Amniotic stem cell (primary cell): ENCODE measurements at places on chromosomes 5 and 9.

DNA sequence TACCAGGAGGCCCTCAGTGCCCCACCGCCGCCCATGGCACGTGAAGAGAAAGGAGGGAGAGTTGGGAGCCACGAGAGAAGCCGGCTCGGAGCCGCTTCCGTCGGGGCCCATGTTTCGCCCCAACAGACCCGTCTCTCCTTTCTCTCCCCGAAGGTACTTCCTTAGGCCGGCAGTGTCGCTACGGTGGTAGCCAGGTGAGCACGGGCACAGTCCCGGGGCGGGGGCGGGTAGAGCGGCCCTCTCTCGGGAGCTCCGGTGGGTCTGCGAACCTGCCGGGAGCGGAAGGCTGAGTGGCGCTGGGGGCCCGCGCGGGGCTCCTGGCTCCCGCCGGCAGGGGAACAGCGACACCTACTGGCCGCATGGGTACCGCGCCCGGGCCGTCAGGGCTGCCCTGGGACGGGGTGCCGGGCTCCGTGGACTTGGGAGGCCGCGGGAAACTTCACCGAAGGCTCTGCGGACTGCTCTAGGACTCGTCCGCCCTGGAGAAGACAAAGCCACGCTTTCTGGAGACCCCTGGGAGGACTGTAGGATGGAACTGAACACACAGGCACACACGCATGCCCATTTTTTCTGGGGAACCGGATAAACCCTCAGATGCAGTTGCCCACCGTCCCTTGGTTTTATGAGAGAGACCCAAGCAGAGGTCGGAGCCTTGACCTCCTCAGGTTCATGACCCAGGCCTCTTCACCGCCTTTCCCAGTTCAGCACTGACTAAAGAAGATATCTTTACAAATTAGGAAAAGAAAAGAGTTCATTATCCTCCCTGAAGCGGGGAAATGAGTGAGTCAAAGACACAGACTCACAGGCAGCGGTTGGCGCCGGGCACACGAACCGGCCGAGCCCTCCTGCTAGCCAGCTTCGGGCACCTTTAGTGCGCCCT, 202.5 kb downstream of the MEF2C start:
- no peak for DNase-seq

GRCh38 chr9:91334053-91334452, 27.7 kb downstream of the AUH start:
- no peak for DNase-seq

- DNase-seq: no peak
These were observed 4.3 kb downstream of the MCTP1 start for GRCh38 chr5:95280401-95281095.

DNA sequence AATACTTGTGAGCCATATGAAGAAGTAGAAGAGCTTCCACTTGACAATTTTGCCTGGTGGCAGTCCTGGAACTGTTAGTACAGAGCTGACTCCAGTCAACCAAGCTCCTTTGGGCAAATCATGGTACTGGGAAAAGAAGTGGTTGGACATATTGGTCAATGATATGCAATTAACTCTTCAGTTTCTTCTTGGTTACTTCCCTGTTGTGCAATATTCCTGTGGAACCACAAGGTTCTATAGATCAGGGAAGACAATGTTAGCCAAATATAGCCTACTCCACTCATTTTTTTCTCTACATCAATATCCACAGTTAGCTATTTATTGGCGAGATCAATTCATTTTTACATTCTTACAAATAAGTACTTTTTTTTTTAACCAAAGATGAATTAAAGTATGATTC, 14.4 kb upstream of the GDA start:
- DNase-seq: no peak

DNA sequence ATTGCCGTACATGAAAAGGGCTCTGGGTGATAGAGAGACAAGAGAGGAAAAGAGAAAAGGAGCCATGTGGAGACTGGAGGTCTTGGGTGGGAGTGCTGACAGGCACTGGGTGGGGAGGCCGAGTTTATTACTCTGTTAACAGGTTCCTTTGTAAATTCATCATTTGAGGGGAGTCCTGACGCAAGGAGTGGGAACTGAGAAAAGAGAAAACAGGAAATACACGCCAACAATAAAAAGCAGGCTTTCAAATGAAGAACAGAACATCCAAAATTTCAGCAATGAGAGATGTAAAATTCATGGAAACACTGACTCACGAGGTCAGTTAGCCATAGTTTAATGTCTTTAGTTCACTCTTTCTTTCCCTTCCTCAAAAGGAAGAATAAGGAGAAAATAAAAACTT, 342.8 kb downstream of the TMEM167A start:
- no peak for DNase-seq

- DNase-seq: no peak
These were observed 33.7 kb downstream of the USP20 start for GRCh38 chr9:129868872-129869486.

- no peak for DNase-seq
These were observed 334.0 kb upstream of the PTPRD start for GRCh38 chr9:10946676-10947410.

DNA sequence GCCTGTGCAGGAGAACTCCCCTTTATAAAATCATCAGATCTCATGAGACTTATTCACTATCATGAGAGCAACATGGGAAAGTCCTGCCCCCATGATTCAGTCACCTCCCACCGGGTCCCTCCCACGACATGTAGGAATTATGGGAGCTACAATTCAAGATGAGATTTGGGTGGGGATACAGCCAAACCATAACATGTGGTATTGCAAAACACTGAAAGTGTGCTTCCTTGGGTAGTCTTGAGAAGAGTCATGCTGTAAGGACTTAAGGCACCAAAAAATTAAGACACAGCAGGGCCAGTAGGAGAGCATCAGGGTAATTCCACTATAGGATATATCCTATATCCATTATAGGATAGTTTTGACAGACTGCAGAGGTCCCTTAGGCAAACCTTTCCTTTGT, 29.4 kb upstream of the GDNF start:
- DNase-seq: no peak

- DNase-seq: no peak
These were observed 371.8 kb upstream of the PTGER4 start for GRCh38 chr5:40307920-40308319.

GRCh38 chr5:104347119-104347708, 784.6 kb upstream of the NUDT12 start:
- no peak for DNase-seq

DNA sequence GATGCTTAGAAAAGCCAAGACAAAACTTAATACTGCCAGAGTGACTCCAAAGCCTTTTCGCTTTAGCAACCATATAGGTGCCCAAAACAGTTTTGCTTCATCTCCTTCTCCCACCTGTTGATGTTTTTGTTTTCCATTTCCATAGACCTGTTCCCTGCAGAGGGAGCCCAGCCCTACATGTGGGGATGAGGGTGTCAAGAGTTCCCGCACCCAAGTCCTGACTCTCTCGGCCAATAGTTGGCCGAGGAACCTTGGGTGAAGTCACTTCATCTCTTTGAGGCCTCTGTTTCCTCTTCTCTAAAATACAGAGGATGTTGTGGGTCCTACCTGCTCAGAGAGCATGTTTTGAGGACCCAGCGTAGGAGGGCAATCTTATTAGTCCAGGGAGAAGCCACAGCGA, 38.5 kb upstream of the LCP2 start:
- no peak for DNase-seq

GRCh38 chr9:18396102-18396728, 77.7 kb upstream of the ADAMTSL1 start:
- DNase-seq: no peak

DNA sequence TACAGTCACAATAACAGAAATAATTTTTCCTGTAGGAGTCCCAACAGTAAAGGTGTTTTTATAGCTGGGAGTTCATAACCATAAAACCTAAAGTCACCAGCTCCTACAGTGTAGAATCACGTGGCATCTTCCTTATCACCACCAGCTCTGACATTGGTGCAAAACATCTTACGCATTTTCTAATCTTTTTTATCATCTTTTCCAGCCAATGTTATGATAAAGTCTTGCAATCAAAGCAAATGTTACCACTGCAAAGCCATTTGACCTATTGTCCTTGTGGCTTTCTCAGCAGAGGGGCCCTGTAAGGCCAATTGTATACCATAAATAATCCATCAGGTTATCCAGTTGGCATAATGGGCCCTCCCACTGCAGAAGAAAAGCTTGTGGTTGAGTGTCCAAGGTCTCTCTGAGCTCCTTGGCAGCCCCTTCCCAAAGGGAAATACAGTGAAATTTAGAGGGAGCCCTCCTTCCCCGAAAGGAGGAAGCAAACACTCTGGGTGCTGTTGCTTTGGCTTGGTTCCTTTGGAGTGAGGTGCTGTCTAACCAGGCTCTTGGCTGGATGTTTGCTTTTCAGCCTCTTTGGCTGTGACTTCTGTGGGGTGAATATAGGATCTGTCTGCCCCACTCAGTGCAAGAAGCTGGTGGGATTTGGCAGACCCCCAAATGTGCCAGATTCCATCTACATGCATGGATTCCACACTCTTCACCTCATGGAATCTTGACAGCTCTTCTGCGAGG, 29.3 kb upstream of the CPEB4 start:
- DNase-seq: no peak

- DNase-seq: no peak
These were observed 75.8 kb upstream of the PCAT7 start for GRCh38 chr9:94478755-94479730.

GRCh38 chr9:96150324-96151227, 151.4 kb downstream of the HSD17B3 start:
- DNase-seq: no peak

DNA sequence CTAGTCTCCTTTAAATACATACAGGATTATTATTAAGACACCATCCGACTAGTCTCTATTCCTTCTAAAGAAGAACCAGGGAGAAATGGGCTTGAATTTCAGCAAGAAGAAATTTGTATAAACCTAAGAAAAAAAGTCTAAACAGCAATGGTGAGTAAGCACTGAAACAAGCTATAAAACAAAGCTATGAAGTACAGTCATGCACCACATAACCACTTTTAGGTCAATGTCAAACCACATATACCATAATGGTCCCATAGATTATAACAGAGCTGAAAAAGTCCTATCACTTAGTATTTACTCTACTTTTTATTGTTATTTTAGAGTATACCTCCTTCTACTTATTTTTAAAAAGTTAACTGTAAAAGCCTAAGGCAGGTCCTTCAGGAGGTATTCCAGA, 102.0 kb upstream of the NFIB start:
- DNase-seq: no peak

DNA sequence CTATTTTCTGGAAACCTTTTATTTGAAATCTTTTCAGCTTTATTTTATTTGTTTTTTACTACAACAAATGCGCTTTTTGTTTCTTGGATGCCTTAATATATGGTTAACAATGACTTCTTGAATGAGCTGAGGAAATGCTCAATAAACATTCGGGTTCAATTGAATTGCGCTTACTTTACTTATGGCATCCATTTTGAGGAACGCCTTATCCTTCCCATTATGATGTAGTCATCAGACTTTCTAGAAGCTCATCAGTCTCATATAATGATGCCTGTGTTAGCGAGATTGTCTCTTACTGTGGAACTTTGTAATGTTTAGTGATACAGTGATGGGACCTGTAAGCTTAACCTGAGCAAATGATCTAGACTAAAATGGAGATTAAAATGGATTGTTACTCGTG, 916 bp downstream of the SHLD3 start:
- no peak for DNase-seq

GRCh38 chr5:14143546-14143840, 351 bp downstream of the TRIO start:
- no peak for DNase-seq
